ENCODE measurements at places on chromosomes 1 and 21.

- DNase-seq: no peak
These were observed 225.1 kb downstream of the PLA2G4A start for GRCh38 chr1:187053876-187054275.

DNA sequence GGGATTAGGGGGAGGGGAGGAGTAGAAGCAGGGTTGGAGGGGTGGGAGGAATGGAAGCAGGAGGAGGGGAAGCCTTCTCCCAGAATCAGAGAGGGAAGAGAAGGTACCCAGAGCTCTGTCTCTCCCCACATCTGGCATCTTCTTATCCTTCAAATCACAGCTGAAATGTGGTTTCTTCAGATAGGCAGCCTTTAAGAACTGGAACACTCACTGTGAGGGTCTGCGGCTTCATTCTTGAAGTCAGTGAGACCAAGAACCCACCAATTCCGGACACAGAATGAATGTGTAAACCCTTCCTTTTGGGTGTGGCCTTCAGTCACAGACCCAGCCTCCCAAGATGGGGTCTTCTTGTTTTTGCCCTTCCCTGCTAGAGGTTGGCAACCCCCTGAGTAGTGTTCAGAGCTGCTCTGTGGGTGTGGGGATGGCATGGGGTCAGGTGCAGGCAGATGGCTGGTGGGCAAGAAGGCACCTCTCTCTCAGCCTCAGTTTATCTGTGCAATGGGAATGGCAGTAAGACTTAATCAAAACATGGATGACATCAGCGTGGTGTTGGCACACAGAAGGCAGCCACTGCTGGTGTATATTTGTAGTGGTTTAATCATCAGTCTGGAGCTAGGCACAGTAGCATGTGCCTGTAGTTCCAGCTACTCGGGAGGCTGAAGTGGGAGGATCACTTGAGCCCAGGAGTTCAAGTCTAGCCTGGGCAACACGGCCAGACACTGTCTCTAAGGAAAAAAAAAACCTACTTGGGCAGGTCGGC lies 7.2 kb downstream of the FAAH start:
- no peak for DNase-seq

GRCh38 chr1:94305704-94306103 lies 68.3 kb upstream of the ARHGAP29 start:
- DNase-seq: no peak

- no peak for DNase-seq
These were observed 10.0 kb upstream of the OTUD3 start for GRCh38 chr1:19872190-19872589.

DNA sequence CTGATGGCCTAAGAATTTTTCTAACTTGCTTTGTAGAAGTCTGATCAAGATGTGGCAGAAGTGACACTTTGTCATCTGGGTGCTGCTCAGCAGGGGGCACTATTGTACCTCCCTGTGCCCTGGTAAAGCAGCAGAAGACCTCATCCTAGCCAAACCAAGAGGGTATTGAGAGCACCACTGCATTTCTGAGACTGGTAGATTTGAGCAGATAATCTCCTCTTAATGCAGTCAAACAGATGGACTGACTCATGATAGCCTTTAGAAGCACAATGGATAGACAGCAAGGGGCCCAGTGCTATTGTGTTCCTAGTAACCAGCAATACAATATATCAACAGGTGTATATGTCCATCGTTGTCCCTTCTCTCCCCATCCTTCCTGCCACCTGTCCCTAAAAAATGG lies 5.7 kb downstream of the TPM3 start:
- DNase-seq: no peak

DNA sequence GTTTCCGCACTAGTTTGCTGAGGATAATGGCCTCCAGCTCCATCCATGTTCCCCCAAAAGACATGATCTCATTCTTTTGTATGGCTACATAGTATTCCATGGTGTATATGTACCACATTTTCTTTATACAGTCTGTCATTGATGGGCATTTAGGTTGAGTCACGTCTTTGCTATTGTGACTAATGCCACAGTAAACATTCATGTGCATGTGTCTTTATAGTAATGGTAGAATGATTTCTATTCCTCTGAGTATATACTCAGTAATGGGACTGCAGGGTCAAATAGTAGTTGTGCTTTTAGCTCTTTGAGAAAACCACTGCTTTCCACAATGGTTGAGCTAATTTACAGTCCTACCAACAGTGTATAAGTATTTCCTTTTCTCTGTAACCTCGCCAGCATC lies 78.3 kb upstream of the BCL9 start:
- DNase-seq: no peak

Measured in left cardiac atrium (tissue), 4 donors.